Common myeloid progenitor, CD34-positive (primary cell): ENCODE measurements at places on chromosomes 11 and 22.
A peak's percentile ranks its signal among the peaks of the same experiment; 100 is the strongest.

DNA sequence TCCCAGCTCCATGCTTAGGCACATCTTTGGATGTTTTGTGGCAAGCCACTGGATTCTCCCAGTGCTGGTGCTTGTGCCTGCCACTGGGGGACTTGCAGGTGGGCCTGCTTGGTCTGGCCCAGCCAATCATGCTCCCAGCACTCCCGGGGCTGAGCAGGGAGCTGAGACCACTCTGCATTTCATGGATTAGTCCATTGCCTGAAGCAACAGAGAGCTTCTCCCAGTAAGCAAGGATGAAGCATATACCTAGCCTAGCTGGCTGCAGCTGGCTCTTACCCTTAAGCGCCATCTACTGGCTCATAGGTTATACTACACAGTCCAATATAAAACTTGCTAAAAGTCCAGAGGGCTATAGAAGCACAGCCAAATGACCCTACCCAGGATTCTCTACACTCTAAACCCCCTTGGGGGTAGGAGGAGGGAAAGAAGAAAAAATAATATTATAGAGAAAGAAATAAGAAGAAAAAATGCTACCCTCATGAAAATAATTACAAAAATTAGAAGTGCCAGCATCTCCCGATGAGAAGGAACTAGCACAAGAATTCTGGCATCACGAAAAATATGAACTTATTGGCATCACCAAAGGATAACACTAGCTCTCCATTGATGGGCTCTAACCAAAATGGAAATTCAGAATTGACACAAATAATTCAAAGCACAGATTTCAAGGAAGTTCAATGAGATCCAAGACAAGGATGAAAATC is 275.3 kb downstream of the C11orf87 start:
- no peak overlapping the region for H3K4me3 ChIP-seq
- no peaks in the 10 kb centered on the region for H3K36me3 ChIP-seq
- no peak overlapping the region for H3K27ac ChIP-seq
- no peaks in the 10 kb centered on the region for H3K4me1 ChIP-seq
- peak; percentile 36 for DNase-seq
- H3K27me3 ChIP-seq: no peaks in the 10 kb centered on the region

DNA sequence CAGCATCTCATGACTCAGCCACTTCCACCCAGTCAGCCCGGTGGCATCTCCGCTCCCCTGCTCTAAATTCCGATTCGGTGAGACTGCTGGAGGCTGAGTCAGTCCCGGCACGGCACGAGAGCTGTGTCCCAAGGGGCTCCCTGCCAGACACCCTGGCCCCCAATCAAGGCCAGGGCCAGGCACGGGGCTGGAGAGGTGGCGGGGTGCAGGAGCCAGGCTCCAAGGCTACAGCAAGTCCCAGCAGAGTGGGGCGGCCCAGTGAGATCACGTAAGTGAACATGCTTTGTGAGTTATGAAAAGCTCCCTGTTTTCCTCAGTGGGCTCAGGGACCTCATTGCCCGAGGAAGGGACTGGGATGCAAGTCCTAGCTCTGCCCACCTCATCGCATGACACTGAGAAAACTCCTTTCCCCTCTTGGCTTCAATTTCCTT is 3.0 kb downstream of the C11orf68 start:
- no peaks in the 10 kb centered on the region for H3K36me3 ChIP-seq
- H3K27ac ChIP-seq: peak overlapping the region; percentile 61
- H3K4me3 ChIP-seq: peak overlapping the region; percentile 6
- H3K4me1 ChIP-seq: peaks cover 52% of the 10 kb centered on the region
- DNase-seq: peak; percentile 89

DNA sequence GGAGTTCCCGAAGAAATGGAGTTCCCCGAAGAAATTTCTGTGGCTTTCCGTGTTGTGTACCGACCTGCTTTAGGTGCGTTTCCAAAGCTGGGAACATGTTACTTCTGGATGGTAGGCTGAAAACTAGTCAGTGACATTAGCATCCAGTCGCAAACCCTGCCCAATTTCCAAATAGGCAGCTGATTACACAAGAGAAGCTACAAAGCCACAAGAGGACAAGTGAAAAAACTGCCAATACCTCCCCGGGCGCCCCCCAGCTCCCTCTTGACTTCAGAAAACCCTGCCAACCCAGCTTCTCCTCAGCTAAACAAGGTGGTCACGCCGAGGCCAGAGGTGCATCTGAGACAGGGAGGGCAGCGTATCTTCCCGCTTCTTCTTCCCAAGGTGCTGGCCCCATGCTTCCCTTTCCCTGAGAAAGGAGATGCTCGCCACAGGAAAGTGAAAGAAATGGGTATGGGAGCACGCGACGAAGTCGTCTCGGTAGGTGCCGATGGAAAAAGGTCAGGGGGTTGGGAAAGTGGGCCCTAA is 551 bp downstream of the AGBL2 start:
- DNase-seq: no peak
- H3K4me1 ChIP-seq: peaks cover 4% of the 10 kb centered on the region
- no peaks in the 10 kb centered on the region for H3K27me3 ChIP-seq
- H3K4me3 ChIP-seq: peak overlapping the region; percentile 69

GRCh38 chr11:130247319-130247718 is 67.4 kb downstream of the ZBTB44 start:
- no peaks in the 10 kb centered on the region for H3K27me3 ChIP-seq
- H3K4me3 ChIP-seq: no peak overlapping the region
- peaks cover 3% of the 10 kb centered on the region for H3K36me3 ChIP-seq
- DNase-seq: no peak
- H3K27ac ChIP-seq: no peak overlapping the region

GRCh38 chr22:29872144-29872893 is 10.7 kb upstream of the MTMR3 start:
- DNase-seq: no peak
- H3K36me3 ChIP-seq: no peaks in the 10 kb centered on the region
- no peaks in the 10 kb centered on the region for H3K4me1 ChIP-seq
- no peak overlapping the region for H3K4me3 ChIP-seq

- no peak for DNase-seq
- no peak overlapping the region for H3K27ac ChIP-seq
- no peaks in the 10 kb centered on the region for H3K36me3 ChIP-seq
- H3K4me1 ChIP-seq: no peaks in the 10 kb centered on the region
- H3K4me3 ChIP-seq: no peak overlapping the region
Measured at GRCh38 chr11:6096417-6096816, 11.1 kb upstream of the OR56B4 start.

DNA sequence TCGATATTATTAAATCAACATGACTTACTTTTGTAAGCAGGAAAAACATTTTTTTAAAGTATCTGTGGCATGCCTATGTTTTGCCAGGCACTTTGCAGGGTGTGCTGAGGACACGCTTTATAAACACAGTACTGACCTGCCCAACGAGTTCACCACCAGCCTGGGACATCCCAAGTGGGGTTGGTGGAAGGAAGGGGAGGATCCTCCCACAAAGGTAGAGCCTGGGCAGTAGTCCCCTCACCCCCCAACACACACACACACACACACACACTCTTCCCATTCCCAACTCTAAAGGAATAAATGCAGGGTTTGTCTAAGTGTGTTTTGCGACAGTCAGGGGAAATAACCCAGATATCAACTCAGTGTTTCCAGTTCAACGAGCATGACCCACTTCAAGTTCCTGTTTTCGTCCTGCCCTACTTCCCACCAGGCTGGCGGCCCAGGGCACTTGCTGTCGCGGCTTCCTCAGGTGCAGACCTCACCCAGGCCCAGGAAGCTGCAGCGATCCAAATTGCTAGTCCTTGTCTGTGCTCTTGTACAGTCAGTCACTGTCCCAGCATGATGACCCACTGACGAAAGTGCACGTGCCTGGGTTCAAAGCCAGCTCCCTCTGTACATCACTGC is 3.1 kb downstream of the CERK start:
- peak; percentile 85 for DNase-seq
- H3K27ac ChIP-seq: peak overlapping the region; percentile 10

DNA sequence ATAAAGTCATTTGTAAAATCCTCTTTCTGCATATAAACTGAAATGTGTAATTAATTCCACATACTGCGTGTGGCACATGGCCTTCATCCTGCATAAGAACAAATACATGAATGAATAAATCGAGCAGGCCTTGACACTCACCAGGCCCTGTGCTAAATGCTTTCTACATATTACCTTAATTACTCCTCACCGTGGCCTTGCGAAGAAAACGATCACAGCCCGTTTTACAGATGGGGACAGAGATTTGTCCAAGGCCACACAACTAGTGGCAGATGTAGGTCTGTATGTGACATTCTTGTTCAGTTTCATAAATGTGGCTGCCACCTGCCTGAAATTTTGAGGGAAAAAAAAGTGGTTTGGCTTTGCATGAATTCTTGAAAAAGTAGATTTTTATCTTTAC is 5.8 kb upstream of the CCND1 start:
- no peak overlapping the region for H3K27ac ChIP-seq
- H3K4me3 ChIP-seq: no peak overlapping the region
- peaks cover 28% of the 10 kb centered on the region for H3K27me3 ChIP-seq
- no peaks in the 10 kb centered on the region for H3K36me3 ChIP-seq

DNA sequence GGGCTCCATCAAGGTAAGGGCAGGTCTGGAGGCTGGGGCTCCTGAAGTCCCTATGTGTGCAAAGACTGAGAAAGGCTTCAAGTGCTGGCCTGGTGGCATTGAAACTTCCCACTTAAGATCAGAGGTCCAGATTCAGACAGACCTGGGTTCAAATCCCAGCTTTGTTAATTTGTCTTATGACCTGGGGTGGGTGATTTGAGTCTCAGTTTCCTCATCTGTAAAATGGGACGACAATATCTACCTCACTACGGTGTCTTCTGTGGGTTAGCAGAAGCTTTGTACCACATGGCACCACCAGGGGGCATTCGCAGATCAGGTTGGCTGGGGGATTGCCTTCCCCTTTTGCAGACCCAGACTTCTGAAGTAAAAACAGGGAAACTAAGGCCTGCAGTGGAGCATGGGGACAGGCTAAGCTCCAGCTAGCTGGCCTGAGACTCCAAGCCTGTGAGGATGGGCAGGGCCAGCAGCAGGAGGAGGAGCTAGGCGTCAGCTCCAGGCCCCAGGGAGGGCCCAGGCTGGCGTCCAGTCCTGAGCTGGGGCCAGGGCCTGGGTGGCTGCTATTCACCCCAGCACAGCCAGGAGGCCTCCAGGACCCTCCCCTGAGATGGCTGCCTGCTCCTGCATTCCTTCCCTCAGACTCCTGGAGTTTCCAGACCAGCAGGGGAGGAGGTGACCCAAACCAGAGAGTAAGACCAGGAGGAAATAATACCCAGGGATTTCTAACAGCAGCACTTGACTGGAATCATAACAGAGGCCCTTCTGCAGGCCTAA is 1.5 kb downstream of the CASTOR1 start:
- no peaks in the 10 kb centered on the region for H3K27me3 ChIP-seq
- H3K4me3 ChIP-seq: no peak overlapping the region
- H3K36me3 ChIP-seq: peaks cover 17% of the 10 kb centered on the region
- DNase-seq: peak; percentile 95
- no peak overlapping the region for H3K27ac ChIP-seq

GRCh38 chr22:27612115-27612514 is 189.4 kb downstream of the MN1 start:
- H3K27me3 ChIP-seq: no peaks in the 10 kb centered on the region
- H3K36me3 ChIP-seq: no peaks in the 10 kb centered on the region
- DNase-seq: peak; percentile 99
- H3K4me3 ChIP-seq: no peak overlapping the region
- H3K27ac ChIP-seq: peak overlapping the region; percentile 34
- H3K4me1 ChIP-seq: peaks cover 47% of the 10 kb centered on the region

DNA sequence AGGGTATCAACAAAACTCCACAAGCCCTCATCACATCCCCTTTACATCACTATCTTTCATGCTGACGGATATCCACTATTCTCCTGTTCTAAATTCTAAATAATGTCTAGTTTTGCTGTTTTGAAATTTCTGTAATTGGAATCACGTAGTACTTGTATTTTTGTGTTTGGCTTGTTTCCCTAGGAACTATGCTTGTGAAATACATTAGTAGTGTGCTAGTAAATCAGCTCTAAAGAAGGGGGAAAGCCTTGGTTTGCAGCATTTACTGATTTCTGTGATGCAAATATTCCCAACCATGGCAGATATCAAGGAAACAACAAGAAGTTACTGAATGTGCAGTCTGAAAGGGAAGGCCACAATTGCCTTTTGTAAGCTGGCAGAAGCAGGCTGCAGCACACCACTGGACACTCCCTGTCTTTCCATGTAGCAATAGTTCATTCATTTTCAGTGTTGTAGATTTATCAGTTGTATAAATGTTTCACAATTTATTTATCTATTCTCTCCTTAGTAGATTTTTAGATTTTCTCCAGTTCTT is 4.7 kb upstream of the FOLH1 start:
- H3K4me1 ChIP-seq: peaks cover 2% of the 10 kb centered on the region
- H3K27me3 ChIP-seq: no peaks in the 10 kb centered on the region
- no peak for DNase-seq
- no peaks in the 10 kb centered on the region for H3K36me3 ChIP-seq
- no peak overlapping the region for H3K27ac ChIP-seq

DNA sequence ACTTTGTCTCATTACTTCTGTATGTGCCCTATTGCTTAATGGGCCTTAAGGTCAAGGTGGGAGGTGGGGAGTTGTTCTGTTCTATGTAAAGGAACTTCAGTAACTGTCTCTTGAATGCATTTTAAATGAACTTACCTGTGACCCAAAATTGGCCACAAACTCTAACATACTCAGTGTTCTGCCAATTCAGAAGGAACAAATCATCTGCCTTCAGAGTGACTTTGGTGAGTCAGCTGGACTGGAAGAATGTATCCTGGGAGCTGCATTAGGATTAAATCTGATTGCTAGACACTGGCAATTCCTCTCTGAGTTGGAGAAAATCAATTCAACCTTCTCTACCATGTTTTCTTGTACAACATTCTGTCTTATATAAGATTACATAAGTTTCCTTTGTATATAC is 1104.8 kb downstream of the DLG2 start:
- no peak overlapping the region for H3K4me3 ChIP-seq
- no peaks in the 10 kb centered on the region for H3K4me1 ChIP-seq
- H3K36me3 ChIP-seq: no peaks in the 10 kb centered on the region
- no peak overlapping the region for H3K27ac ChIP-seq

DNA sequence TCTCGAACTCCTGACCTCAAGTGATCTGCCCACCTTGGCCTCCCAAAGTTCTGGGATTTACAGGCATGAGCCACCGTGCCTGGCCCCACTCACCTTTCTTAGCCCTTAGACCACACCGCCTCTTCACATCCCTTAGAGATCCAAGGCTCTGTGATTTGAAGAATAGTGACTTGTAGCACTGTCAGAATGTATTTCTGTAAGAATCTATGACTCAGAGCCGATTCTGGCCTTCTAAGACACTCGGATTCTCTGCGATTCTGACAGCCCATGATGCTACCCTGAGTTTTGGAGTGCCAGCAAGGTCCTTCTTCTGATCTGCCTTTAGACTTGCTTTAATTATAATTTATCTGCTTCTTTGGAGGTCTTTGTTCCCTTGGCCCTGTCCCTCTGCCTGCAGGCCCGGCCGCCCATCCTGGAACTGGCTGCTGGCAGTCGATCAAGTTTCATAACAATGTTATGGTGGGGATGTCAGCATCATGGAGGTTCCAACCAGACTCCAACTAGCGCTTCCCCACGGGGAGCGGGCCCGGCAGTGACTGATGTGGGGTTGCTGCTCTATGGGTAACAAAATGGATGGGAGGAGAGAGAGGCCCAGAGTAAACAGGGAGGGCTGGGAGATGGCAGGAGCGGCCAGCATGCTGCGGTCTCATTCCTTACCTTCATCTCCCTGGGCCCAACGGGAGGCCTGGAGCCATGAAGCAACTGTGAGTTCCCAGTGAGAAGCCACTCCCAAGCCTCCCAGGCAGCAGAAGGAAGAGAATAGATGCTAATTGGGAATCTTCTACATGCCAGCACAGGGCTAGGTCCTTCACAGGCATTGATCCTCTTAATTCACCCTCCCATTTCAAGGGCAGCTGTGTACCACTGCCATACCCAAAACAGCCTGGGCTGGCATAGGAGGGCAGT is 55.7 kb upstream of the RASD2 start:
- no peak for DNase-seq
- no peak overlapping the region for H3K4me3 ChIP-seq
- no peaks in the 10 kb centered on the region for H3K36me3 ChIP-seq
- H3K4me1 ChIP-seq: peaks cover 15% of the 10 kb centered on the region
- no peak overlapping the region for H3K27ac ChIP-seq
